ENCODE measurements at places on chromosomes 4 and X.
A peak's percentile ranks its signal among the peaks of the same experiment; 100 is the strongest.

GRCh38 chr4:84582988-84583875 is at the start of gene CDS1:
TSS of gene CDS1 (plus strand) at chr4:84583127. CDS start at chr4:84583402, 275 bp downstream.
- DNase-seq: peak; percentile 31

DNA sequence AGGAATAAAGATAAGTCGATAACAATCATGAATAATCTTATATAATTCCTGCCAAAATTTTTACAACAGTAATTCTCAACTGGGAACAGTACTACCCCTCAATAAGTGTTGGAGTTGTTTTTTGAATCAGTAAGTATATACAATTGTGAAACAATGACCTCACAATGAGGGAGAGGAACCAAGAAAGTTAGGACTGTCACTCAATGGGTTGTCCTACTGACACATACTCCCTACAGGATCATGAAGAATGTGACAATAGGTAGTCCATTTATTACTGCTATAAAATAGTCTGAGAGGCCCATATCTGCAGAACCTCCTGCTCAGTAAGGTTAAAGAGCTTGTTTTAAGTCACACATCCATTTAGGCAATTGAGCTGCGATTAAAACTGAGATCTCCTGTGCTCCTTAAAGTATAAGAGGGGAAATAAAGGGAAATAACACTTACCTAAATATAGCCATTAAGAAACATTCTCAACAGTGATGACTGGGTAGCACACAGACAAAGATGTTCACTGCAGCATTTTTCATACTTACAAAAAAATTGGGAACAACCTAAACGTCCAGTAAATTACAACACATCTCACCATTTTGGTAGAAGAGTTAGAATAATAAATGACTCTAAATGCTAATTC is 26.2 kb downstream of the FBXW7 start:
- no peak for DNase-seq

DNA sequence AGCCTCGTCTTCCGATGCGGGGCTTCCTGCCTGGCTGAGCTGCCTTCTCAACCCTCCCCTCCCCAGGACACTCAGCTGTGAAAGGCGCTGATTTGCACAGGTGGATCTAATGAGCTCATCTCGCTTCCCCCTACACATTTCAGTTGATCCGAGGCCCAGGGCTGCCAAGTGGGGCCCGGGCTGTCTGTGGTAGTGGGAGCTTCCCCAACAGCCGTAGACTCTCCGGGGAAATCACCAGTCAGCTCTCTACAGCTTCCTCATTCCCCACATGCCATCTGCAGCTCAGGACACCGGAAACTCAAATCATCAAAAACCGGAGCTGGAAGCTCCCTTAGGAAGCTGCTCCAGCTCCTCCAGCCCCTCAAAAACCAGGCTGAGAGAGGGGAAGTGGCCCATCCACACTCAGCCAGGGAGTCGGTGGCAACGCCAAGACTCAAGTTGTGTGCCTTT is 56.2 kb downstream of the SMIM20 start:
- peak; percentile 26 for DNase-seq

DNA sequence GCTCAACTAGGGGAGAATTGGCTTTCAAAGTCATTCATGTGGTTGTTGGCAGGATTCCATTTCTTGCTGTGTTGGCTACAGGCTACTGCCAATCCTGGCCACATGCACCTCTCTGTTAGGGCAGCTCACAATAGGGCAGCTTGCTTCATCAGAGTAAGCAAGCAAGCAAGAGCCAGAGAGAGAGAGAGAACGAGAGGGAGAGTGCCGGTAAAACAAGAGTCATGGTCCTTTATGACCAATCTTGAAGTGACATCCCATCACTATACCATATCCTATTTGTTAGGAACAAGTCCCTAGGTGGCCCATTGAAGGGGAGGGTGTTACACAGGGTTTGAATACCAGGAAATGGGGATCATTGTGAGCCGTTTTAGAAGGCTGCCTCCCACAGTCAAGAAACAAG is 33.0 kb upstream of the TLR2 start:
- no peak for DNase-seq

DNA sequence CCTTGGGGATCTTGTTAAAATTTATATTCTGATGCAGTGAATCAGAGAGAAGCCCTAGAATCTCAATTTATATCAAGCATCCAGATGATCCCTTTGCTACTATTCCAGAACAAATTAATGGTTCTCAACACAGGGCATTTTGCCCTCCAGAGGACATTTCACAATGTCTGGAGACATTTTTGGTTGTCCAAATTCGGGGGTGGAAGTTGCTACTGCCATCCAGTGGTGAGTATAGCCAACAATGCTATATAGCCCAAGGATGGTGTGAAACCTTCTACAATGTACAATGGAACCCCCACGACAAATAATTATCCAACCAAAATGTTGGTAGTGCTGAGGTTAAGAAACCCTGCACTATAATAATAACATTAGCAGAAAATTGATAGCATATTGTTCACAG is 2440.0 kb downstream of the PCDH7 start:
- DNase-seq: no peak

DNA sequence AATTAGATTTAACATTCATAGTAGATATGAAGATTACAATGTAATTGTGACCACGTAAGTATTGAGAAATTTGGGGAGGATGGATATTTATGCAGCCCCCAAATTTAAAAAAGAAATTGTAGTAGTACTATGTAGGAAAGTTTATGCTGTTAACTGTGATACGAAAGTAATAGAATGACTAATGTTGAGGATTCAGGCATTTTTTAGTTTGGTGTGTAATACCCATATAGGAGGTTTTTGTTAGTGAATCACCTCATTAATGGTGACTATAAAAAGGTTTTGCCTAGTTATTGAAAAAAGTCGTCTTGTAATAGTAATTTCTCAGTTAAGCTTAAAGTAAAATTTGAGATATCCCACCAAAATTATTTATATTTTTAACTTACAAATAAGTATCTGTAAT is 67.2 kb downstream of the SMARCAD1 start:
- DNase-seq: no peak

DNA sequence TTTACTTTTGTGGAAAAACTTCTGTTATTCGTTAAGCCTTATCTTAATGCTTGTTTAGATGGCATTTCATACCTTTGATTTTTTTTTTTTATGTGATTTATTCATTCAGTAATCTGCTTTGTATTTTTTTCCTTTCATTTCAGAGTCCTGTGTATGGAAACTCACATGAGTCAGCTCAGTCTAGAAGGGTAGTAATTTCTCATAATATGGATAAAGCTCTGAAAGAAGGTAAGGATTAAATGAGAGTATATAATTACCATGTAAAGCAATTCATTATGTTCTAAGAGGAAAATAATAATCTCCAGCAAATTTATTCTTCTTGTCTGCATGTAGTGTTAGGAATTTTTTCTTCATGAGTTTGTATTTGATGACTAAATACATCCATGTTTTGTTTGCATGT is 37.8 kb downstream of the SNX25 start:
- no peak for DNase-seq

DNA sequence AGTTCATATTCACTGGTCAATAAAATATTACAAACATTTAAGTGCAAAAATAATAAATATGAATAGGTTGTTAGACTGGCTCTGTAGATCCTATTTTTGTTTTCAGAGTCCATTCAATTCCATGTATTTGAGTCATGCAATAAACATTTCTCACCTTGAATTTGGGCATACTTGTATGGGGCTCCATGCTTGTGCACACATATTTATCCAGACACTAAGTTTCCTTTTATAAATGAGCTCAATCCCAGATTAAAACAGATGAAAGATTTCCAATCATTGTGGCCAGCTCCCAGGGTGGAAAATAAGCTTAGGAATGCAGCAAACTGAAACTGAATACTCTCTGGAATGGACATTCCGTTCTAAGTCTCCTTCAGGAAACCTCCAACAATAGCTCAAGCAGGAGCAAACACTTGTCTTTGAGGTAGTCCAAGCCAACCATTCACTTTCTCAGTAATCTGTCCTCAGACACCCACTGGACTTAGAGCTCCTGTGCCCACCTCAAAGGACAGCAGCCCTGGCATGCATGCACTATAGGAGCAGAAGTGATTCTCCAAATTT is 16.4 kb downstream of the DMD start:
- DNase-seq: no peak

DNA sequence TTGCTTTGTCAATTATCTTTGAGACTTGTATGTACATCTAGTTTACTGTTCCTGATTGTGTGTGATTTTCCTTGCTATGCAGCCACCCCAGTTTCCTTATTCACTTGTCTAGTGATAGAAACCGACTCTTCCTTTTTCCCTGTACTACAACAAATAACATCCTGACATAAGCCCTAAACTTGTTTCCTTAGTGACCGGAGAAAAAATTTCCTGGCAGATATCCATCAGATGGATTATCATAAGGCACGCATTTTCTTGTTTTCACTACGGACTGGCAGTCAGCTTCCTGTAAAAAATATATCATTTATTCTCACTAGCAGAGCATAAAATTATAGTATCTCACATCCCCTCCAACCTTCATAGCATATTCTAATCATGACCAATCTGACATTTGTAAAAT is 410.7 kb downstream of the CENPC start:
- DNase-seq: no peak

DNA sequence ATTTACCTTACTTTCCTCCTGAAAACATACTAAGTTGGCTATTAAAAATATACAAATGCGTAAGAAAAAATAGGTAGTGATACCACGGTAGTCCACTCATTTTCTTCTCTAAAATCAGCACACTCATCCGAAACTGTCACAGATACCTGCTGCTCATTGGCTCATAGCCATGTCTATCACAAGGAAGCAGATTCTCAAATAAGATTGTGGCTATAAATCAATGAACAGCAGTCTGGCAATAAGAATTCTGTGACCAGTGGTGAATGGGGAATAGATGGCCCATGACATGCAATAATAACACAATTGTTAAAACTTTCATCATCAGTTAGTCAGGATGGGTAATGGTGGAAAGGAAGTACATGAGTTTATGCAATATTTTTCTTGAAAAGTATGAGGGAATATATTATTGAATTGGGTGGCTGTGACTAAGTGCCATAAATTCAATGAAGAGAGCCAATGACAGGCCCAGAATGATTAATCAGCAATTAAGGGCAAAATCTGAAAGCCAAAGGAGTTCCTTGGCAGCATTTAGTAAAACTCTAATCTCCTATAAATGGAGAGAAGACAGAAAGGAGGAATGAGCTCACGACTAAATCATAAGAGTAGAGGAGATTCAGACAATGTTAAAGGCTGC is 202.3 kb upstream of the NEIL3 start:
- no peak for DNase-seq

GRCh38 chr4:37132351-37132974 is 112.1 kb upstream of the NWD2 start:
- DNase-seq: no peak

- no peak for DNase-seq
Observed at GRCh38 chrX:111244235-111244750, 26.0 kb downstream of the CAPN6 start.

GRCh38 chr4:6041800-6042199 is 23.6 kb upstream of the C4orf50 start:
- DNase-seq: no peak

DNA sequence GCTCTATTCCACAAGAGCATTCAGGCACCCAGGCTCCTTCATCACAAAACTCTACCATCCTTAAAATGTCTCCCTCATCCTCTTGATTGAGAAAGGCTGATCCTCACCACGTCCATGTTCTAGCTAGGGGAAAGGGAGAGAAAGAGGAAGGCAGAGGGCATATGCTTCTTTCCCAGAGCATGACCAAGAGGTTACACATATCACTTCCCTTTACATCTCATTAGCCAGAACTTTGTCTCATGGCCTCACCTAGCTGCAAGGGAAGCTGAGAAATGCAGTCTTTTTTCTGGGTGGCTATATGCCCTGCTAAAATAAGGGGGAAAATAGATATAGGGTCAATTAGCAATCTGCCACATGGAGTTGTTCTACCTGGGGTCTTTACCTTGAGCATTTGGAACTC is 42.7 kb downstream of the LONRF3 start:
- DNase-seq: no peak

DNA sequence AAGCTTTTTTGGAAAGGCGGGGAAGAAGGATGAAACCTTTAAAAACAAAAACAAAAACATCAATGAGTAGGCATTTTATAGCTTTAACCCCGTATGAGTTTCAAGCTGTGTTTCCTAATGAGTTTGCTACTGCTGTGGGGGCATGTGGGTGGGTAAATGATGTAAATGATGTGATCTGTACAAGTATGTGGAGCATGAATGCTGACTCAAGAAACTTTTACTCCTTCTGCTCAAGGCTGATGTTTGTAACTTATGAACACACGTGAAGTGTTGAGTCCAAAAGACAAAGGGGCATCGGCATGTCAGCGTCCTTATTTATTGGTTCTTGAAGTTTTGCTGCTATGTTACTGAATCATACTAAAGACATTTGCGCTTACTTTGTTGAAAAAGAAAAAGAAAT is 76.9 kb downstream of the CLCN4 start:
- no peak for DNase-seq

DNA sequence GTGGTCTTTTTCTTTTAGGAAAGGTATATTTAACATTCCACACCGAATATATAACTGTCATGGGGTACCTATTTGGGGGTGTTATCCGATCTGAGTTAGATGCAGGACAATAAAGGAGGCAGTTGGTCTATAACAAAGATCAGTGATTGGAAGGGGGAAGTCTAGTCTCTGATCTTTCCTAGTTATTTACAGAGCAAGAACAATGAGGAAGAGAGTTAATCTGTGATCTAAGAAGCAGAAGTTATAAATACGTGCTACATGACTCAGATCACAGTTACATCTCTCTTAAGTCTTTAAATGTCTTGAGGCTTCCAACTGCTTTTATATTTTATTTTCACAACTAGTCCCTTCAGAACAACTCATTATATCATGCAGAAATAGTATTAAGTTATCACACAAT is 33.2 kb upstream of the ARMCX4 start:
- no peak for DNase-seq

GRCh38 chrX:152444338-152444737 is 6.8 kb downstream of the GABRA3 start:
- DNase-seq: no peak

GRCh38 chr4:63786171-63786570 is 623.1 kb downstream of the TECRL start:
- no peak for DNase-seq

- peak; percentile 38 for DNase-seq
Observed at GRCh38 chr4:181855307-181855706, 387.9 kb upstream of the TENM3 start.

- peak; percentile 39 for DNase-seq
Observed at GRCh38 chr4:4995103-4995907, 24.0 kb downstream of the CYTL1 start.

GRCh38 chrX:67731061-67731460 is 187.2 kb downstream of the AR start:
- no peak for DNase-seq

DNA sequence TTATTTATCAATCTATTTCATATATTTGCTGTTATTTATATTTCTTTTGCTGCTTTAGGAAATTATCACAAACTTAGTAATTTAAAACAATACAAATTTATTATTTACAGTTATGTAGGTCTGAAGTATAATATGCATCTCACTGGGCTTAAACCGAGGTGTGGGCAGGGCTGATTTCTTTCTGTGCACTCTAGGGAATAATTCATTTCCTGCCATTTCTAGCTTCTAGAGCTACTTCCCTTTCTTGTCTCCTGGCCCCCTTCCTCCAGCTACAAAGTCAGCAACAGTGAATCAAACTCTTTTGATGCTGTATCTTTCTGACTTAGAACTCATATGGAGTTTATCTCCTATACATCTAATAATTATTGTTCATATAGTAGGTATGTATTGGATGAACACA is 303.5 kb upstream of the ARSJ start:
- DNase-seq: no peak
